ENCODE measurements at places on chromosomes 13 and 19.
A peak's percentile ranks its signal among the peaks of the same experiment; 100 is the strongest.

DNA sequence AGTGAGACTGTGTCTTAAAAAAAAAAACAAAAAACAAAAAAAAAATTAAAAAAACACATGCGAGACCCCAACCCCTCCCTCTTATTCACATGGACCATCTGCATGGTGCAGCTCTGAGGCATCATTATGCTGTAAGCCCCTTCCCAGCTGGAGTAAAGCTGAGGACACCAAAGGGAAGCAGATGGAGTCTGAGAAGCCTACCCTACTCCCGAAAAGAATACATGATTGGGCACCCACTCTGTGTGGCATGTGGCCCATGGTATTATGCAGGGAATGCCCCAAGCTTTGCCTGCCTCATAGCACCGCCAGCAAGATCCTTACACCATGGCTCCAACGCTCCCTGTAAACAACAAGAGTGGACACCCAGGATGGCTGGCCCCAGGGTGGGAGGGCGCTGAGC is 4.7 kb downstream of the PTH2 start:
- no peak for DNase-seq

GRCh38 chr13:26280295-26280694 is 26.4 kb downstream of the CDK8 start:
- peak; percentile 56 for DNase-seq

DNA sequence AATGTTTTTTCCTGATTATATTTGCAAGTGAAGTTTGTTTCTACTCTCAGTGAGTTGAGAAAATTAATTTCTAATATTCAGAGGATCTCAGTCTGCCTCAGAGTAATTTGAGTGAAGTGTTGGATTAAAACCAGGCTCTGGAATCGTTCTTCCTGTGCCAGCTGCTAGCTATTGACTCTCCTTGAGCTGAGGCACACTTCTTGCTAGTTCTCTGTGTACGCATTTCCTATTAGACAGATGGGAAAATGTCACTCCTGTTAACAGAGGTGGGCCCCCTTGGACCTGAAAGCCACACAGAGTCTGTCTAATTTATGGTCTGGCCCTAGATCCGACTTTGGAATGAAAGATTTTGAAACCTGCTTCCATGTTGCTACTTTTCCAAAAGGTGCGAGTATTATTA is 107.6 kb upstream of the RNF113B start:
- DNase-seq: no peak

- no peak for DNase-seq
These were observed at the start of gene SLC25A41 for GRCh38 chr19:6433663-6434062. SLC25A41 (minus strand) TSS chr19:6433763; CDS start chr19:6433693, 70 bp downstream.

GRCh38 chr19:49973987-49974386 is 13.0 kb upstream of the SIGLEC11 start:
- DNase-seq: no peak
